ENCODE measurements at places on chromosomes 1 and 21.

GRCh38 chr1:98690576-98690975 is 29.1 kb downstream of the SNX7 start:
- no peak for DNase-seq

GRCh38 chr1:9689011-9689706 is 37.6 kb downstream of the PIK3CD start:
- DNase-seq = peak; percentile 76

DNA sequence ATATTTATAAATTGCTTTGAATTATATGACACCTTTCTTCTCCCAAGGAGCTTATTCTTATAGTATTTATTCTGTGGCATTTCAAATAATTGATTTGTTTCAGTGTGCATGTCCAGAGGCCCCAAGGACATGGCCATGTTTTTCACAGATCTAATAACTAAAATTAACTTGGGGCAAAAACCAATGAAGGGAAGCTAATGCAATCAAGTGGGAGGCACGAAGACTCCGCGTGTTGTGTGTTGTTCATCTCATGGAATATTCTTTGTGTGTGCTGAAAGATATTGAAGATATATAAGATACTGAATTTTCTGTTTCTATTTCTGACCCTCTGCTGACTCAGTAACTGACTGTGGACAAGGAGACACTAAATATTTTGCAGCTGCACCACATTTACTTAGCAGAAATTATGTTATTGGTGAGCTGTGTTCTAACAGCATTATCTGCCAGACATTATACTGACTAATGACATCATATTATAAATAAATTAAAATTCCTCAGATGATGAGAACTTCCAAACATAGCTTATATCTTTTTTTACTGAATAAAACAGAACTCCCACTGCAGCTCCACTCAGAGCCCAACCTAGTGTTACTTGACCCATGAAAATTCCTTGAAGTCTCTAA is 519.3 kb upstream of the CXADR start:
- DNase-seq = no peak

- DNase-seq = no peak
These were observed 15.1 kb upstream of the CLCA1 start for GRCh38 chr1:86453664-86454063.

- DNase-seq = no peak
These were observed 2.4 kb downstream of the SLC41A1 start for GRCh38 chr1:205810448-205811157.

GRCh38 chr1:36510418-36510817 is 27.7 kb upstream of the CSF3R start:
- DNase-seq = no peak

GRCh38 chr21:42413093-42413492 is 9.4 kb downstream of the UBASH3A start:
- DNase-seq = no peak

- no peak for DNase-seq
These were observed 34.7 kb upstream of the USP24 start for GRCh38 chr1:55249646-55250398.

GRCh38 chr1:3183411-3183810 is 114.4 kb downstream of the PRDM16 start:
- DNase-seq = no peak

GRCh38 chr1:231165371-231165770 is 3.5 kb downstream of the TRIM67 start:
- no peak for DNase-seq

GRCh38 chr1:175319912-175320230 is 127.3 kb upstream of the KIAA0040 start:
- no peak for DNase-seq

- no peak for DNase-seq
These were observed 1.8 kb downstream of the GPR3 start for GRCh38 chr1:27394282-27394658.

DNA sequence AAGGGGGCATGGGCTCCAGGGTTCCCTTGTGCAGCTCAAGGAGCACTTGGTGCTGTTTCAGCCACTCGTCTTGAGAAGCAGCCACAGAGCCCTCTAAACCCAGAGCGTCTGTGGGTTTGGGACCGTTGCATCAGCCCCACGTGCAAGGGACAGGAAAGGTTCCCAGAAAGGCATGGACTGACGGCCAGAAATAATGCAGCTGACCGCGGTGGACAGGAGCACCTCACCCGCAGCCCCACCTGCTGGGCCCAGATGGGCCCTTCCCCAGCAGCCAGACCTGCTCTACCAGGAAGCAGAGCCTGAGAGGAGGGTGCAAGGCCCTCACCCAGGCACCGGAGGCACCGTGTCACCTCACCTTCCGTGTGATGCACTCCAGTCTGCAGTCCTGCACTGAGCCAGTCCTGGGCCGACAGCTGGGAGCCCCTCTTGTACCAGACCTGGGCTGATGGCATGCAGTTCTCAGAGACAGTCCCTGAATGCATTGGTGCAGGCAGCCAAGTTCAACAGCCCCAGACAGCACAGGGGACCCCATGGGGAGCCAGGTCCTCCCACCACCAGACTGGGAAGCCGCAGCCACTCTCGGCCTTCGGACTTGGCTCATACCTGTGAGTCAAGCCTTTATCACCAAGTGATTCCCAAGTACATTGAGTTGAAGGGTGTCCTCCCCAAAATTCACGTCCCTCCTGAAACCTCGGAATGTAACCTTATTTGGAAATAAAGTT is 4.8 kb upstream of the TFF3 start:
- DNase-seq = no peak

DNA sequence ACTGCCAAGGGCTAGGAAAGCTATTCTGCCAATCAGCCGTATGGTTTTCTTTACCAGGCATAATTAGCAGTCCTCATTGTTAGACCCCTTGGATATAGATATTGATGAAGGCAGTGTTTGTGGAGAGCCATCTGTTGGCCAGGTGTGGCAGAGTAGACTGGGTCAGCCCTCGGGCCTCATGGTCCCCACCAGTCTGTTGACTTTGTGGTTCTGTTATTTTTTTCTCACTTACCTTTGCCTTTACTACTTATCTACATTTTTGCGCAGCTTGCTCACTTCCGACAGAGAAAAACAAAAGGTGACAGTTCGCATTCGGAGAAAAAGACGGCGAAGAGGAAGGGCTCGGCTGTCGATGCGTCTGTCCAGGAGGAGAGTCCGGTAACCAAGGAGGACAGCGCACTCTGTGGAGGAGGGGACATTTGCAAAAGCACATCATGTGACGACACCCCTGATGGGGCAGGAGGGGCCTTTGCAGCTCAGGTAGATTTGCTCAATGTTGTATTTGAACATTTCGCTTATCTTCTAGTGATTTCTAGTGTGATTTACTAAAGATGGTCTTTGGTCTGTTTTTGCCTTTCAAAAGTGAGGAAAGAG is 2.3 kb downstream of the PCNT start:
- no peak for DNase-seq

DNA sequence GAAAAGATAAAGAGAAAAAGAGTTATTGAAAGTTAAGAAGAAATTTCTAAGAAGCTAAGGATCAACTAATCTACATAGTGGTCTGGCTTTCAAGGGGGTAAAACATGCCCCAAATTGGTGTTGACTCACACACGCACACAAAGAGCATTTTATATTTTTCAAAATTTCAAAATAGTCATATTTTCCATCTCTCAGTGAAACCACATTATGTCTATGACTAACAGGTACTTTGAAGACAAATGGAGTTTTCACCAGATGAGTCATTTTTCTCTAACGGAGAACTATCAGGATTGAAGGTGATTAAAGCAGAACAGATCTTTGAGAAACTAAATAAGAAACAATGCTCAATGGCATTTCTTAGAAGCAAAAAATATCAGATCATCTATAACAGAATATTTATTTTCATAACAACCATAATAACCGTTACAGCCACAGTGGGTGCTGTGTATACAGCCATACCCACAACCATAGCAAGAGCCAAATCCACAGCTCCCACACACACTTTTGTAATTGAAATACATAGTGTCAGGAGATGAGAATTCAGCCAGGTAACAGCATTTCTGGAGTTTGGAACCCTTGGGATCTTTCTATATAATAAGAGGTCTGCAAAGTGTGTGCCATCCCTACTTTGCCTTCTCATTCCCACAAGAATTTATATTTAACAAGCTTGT is at the start of gene KRTAP21-3:
TSS of gene KRTAP21-3 (minus strand) at position 539 of the 671 bp plus-strand sequence. CDS start at position 521, 18 bp downstream.
- no peak for DNase-seq

GRCh38 chr1:49050041-49050440 is 273.4 kb upstream of the BEND5 start:
- no peak for DNase-seq

DNA sequence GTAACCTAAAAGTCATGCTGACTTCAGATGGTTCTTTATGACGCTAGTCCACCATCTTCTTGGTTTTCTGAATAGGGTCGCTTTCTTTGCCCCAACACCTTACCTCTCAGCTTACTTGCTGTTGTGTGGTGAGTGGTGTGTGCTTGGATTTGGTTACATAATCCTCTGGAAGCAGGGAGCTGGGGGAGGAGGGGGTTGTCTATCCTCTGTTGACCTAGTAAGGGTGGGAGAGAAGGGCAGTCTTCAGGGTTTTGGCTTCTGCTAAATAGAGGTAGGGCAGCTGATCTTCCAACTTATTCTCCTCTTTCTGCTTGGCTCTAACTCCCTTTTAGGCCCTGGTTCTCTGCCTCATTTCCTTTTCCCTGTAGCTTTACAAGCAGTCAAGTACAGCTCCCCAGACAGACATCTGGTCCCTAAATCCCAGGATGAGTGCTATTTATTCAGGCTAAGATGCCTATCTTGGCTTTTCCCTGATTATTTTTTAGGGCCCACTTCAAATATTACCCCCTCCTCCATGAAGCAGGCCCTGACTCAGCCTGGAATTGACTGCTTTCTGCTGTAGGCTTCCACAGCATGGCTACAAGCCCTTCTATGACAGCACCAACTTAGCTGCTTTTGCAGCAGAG is 6.4 kb upstream of the REN start:
- no peak for DNase-seq

DNA sequence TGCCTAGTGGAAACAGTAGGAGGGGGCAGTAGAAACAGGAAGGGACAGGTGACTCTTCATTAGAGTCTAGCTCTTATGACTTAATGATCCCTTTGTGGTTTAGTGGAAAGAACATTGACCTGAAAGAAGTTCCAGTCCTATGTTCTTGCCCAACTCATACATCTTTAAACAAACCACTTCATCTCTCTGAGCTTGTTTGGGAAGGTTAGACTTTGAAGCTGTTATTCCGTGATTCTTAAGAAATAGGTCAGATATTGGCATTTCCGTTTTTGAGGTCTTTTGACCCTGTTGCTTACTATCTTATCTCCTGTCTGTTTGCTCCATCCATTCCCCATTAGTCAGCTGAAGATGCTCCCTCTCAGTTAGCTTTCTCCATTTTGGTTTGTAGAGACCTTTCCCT is 38.5 kb downstream of the MTR start:
- no peak for DNase-seq

DNA sequence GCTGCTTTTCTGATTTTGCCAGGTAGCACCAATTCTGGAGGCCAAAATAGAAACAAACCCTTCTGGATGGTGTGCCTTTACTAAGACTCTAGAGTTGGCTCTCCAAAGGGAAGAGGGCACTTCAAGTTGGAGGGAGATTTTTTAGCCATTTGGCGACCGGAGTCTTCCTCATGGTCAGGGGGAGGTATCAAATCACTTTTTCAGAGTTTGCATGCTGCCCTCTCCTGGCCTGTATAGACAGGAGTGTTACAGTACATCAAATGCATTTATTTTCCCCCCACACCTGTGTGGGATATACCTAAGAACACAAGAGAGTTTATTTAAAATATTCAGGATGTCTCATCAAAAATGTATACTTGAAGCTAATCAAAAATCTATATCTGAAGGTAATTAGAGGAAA is 3.2 kb downstream of the GREM2 start:
- DNase-seq = no peak

DNA sequence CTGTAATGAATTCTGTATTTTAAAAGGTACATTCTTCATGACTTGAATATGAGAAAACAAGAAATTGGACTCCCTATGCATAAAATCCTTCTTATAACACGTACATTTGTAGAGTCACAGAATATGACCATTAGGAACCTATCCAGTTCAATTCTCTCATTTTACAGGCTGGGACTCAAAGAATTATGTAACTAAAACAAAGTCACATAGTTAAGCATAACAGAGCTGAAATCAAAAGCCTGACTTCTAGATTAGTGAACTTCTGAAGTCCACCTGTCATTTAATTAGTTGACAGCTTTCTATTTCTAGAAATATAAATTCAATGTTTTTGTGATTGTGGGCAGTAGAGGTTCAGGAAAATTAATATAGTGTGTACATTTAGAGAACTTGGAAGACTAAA is 20.3 kb upstream of the TTLL7 start:
- DNase-seq = no peak

DNA sequence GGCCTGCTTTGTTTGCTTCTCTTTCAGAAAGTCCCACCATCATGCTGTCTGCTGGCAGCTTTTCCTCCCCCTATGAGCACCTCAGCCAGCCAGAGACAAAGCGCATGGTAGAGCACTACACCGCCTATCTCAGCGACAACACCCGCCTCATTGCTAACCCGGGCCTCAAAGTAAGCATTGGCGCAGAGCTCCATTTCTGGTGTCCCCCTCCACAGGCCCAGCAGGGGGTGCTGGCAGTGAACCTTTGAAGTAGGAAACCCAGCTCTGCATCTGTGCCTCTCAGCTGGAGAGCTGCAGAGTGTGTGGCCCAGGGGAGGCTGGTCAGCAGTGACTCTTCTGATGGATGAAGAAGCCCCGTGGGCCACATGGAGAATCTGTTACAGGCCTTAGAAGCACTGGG is 81.2 kb upstream of the RAVER2 start:
- no peak for DNase-seq

- no peak for DNase-seq
These were observed 59.9 kb downstream of the LRRC8C start for GRCh38 chr1:89692601-89693521.

- no peak for DNase-seq
These were observed 27.7 kb downstream of the PADI3 start for GRCh38 chr1:17276568-17276967.

DNA sequence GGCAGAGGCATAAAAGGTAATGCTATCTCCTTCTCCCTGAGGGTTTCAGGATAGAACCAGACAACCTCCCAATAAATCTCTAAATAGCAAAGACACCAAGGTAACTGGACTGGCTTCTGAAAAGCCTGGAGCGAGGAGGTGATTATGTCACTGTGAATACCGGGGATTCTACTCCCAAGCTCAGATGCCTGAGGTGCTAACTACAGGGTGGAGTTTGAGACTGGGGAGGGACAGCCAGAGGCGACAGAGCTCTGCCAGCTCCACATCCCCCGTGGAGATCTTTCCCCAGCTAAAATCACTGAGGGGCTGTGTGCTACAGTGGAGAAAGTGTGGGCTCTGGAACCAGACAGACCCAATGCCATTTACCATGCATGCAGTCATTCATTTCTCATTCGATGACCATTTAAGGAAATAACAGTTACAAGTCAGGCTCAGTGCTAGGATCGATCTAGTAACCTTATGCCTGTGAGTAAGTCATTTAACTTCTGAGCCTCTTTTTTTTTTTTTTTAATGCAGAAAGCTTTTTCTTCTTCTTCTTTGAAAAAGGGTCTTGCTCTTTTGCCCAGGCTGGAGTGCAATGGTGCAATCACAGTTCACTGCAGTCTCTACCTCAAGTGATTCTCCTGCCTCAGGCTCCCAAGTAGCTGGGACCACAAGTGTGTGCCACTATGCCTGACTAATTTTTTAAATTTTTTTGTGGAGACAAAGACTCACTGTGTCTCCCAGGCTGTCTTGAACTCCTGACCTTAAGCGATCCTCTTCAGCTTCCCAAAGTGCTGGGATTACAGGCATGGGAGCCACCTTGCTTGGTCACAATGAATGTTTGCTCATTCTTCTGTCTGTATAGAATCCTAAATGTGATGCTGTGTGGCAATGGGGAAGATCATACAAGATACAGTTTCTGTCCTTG is 8.1 kb upstream of the SLC45A3 start:
- no peak for DNase-seq

- no peak for DNase-seq
These were observed 13.9 kb downstream of the DLGAP3 start for GRCh38 chr1:34915521-34915920.

- DNase-seq = no peak
These were observed 58.1 kb upstream of the SH3GLB1 start for GRCh38 chr1:86646256-86646655.
